ENCODE measurements at places on chromosomes 4 and X.

DNA sequence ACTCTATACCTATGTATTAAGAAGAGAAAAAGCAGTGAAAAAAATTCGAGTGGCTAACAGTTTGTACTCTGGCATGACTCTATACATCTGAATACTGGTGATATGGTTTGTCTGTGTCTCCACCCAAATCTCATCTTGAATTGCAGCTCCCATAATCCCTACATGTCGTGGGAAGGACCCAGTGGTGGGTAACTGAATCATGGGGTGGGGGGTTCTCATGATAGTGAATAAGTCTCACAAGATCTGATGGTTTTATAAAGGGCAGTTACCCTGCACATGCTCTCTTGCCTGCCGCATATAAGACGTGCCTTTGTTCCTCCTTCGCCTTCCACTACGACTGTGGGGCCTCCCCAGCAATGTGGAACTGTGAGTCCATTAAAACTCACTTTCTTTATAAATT is 70.4 kb downstream of the LRBA start:
- no peak for DNase-seq

DNA sequence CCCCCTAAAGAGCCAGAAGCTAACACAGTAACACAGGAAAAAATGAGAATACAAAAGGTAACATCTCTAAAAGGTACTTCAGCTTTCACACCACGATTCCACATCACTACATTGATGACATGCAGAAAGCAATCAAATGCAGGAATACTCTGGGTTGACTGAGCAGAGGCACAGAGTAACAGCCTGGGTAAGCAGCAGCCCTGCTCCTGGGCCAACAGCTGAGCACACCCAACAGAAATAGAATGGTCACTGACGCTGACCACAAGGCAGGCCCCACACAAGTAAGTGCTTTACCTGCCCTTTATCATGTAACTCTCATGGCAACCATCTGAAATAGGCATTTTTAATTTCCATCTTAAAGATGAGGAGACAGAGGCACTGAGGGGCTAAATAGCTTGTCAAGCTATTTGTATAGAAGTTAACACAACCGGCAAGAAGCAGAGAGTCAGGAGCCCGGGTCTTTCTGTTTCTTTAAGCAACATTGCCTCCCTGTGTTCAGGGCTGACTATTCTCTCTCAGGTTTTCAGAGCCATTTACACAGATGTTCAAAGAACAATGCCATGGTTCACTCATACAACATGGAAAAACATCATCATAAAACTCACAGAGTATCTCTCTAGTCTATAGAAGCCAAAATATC is 168.9 kb downstream of the ZNF674 start:
- DNase-seq, result peak; percentile 6

- no peak for DNase-seq
Observed at GRCh38 chr4:155248002-155248896, 39.8 kb downstream of the NPY2R start.

DNA sequence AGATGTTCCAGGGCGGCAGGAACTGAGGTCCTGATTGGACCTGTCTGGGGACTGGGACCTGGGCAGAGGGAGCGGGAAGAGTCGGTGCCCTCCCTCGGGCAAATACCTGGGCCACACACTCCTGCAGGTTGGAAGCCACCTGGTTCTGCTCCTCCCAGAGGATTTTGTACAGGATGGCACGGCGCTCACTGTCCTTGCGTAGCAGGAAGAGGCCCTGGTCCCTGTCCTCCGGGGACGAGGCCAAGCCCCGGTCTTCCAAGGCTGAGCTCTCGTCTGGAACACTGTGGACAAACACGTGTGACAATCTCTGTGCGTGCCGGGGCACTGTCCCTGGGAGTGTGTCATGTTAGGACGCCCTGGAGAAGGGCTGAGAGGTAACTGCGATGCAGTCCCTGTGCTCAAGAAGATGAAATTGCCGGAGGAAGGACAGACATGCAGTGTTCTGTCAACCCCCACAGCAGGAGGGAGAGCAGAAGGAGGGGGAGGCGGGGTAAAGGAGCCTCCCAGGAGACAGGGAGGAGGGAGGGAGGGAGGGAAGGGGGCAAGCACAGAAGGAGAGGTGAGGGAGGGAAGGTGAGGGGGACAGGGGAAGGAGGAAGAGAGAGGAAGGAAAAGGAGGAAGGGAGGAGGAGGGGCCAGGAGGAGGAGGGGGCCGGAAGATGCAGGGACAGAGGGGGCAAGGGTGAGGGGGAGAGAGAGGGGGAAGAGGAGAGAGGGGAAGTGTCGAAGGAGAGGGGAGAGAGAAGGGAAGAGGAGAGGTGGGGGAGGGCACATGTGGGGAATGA is 29.0 kb downstream of the PDHA1 start:
- DNase-seq, result no peak

GRCh38 chr4:156677131-156677531 is 294.5 kb downstream of the PDGFC start:
- DNase-seq, result no peak

GRCh38 chr4:109065006-109065405 is 237.5 kb downstream of the COL25A1 start:
- no peak for DNase-seq

- DNase-seq, result no peak
Observed at GRCh38 chr4:6999172-7000086, 43.7 kb upstream of the TADA2B start.
